Hematopoietic multipotent progenitor cell treated with erythropoietin and hydrocortisone succinate and interleukin-3 and kit ligand, for 8 days (in vitro differentiated cells): ENCODE measurements at places on chromosomes 3 and 15.

GRCh38 chr3:140434261-140434905 lies 243.5 kb upstream of the TRIM42 start:
- no peak for DNase-seq

- DNase-seq: peak; percentile 72
Measured at GRCh38 chr3:122577409-122578031, at the start of gene PARP15. Gene PARP15, plus strand, starts transcription at chr3:122577650. Its CDS starts 18 bp downstream, at chr3:122577668.

DNA sequence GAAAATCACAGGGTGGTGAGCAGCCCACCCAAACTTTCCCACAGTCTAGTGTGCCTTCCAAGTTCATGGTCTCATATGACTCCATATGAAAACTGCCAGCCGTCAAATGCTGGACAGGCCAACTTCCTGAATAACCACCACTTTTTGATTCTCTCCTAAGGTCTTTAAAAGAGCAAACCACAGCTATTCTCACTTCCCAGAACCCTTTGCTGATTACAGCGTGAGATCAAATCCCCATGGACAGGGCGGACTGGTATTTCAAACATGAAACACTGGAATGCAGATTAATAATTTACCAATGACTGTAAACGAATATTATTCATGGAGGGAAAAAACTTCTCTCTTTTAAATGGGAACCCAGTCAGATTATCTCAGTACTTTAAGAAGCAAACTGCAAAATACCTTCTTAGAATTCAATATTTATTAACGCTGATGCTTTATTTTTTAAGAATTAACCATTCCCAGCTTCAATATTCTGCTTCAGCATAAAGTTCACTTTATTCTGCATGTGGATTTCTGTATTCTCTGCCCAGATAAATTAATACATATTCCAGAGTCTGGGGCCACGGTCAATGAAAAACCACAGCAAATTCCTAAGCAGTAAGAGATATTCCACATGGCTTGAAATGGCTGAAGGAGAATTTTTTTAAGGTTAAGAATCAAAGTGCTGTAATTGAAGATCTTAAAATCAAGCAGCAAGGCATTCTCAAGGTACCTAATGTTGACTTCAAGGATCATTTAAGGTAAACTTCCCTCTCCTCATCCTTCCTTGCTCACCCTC lies 42.9 kb downstream of the MYO1E start:
- no peak for DNase-seq

- no peak for DNase-seq
Measured at GRCh38 chr3:44999782-45000181, 23.7 kb downstream of the EXOSC7 start.

DNA sequence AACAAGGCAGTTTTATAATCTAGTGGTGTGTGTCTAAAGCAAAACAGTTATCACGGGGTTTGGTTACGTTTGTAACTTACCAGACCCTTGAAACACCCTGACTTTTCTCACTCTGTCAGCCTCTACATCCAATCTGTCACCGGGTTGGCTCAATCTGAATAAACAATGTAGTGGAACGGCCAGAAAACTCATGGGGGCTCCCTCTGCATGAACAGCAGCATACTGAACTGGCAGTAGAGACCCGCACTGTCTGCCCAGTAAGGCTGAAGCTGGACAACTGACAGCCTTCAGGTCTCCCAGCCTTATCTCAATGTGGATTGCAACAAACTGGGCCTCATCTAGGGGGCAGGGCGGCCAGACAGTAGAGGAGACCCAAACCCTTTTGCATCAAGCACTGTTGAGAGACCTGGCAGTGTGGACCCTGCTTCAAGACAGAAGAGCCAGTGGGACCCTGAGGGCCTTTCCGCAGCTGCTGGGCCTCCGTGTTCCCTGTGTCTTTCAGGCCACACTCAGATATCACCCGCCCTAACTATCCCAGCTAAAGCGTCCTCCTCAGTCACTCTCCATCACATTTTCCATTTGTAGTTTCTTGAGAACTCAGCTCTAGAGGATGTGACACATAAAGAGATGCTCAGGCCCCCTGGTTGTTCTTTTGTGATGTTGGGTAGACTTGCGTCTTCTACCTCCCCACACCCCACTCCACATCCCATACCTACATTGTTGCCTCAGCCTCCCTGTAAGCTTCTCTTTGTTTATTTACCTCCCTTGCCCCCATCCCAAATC lies 181.2 kb upstream of the NR2E3 start:
- no peak for DNase-seq

DNA sequence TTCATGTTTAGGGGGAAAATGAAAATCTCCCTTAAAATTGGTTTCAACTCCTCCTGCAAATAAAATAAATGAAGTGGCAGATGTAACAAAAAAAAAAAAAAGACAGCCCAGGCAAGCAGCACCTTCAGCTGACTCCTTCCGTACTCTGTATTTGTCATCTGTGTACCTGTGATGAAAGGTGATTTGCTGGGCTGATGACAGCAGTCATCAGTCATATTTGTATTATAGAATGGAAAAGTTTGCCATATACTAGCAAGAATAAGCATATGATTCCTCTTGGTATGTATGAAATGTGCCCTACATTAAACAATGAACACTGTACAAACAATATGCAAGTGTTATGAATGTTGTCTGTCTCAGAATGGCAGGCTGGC lies 44.1 kb upstream of the WWTR1 start:
- no peak for DNase-seq

DNA sequence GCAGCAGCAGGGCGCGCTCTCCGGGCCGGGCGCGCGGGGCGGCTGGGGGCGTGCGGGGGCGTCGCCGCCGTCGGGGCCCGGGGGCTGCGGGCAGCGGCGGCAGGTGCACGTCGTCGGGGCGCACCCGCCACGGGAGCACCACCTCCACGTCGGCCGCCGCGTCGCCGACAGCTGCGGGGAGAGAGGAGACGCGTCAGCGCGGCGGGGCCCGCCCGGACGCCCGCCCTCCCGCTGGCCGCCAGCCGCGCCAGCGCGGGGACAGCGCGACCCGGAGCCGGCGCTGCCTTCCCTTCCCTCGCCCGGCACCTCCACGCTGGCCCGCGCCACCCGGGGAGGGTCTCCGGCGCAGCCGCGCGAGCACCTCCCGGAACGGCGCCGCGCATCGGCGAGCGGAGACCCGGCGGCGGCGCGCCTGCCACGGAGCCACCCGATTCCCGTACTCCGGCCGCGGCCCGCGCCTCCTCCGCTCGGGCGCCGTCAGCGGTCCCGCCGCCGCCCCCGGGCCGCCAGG lies 481 bp downstream of the ADAMTS17 start:
- no peak for DNase-seq

- peak; percentile 55 for DNase-seq
Measured at GRCh38 chr15:63218100-63218808, 28.8 kb downstream of the RAB8B start.

DNA sequence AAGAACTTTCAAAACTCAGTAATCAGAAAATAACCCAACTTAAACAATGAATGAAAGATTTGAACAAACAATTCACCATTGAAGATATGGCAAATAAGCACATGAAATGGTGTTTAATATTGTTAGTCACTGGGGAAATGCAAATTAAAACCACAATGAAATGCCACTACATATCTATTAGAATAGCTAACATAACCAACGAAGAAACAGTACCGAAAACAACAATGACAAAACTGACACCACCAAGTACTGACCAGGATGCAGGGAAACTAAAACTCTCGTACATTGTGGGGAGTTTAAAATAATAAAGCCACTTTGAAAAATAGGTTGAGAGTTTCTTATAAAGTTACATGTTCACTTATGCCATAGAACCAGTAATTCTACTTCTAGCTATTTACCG lies 69.1 kb downstream of the KBTBD8 start:
- DNase-seq: no peak

- peak; percentile 18 for DNase-seq
Measured at GRCh38 chr3:187368251-187369088, at the start of gene RTP4. Gene RTP4, plus strand, starts transcription at chr3:187368385. Its CDS starts 57 bp downstream, at chr3:187368442.

DNA sequence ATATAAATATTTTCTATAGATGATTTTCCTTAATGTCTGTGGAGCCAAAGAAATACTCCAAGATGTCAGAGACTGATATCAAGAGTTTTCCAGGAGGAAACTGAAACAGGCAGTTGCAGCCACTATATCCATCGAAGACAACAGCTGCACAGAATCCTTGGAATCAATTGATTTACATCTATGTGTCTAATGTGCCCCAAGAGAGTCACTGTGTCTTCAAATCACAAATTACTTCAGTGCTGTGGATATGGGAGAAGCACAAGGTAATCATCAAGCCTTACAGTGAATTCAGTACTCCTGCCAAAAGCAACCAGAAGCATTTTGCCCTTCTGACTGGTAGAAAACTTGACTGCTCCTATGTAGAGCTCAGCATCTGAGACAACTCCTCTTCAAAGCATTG lies 51.1 kb downstream of the CPNE4 start:
- no peak for DNase-seq

- no peak for DNase-seq
Measured at GRCh38 chr3:104960579-104960978, 406.1 kb upstream of the ALCAM start.

DNA sequence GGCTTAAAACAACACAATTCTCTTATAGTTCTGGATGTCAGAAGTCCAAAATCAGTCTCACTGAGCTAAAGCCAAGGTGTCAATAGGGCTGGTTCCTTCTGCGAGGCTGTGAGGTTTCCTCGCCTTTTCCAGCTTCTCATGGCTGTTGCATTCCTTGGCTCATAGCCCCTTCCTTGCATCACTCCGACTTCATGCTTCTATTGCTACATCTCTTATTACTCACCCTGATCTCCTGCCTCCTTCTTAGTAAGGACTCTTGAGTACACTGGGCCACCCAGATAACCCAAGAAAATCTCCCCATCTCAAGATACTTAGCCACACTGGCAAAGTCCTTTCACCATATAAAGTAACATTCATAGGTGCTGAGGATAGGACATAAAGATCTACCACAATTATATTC lies 193.9 kb downstream of the ADAMTS17 start:
- no peak for DNase-seq

GRCh38 chr3:195701042-195701915 lies 19.5 kb upstream of the MUC20 start:
- DNase-seq: peak; percentile 2

DNA sequence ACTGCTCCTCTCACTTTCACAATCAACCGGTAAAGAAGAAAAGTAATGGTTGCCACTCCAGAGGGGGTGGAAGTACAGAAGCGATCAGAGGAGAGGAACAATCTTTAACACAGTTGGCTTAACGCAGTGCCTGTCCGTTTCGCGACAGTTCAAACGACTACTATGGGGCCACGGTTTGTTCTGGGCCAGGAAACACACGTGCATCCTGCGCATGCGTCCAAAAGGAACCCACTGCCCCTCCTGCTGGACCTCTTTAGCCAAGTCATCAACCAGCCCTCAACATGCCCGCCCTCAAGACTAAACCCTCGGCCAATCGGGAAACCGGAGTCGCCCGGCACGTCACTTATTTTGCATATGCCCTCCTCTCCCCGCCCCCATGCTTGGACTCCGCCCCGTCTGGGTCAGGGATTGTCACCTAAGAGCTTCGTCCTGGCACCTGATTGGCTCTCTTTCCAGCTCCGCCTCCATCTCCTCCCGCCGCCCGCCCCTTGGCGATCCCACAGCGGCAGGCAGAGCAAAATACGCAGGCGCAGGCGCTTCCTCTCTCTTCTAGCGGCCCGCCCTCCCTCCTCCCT lies 345 bp upstream of the CDV3 start:
- DNase-seq: peak; percentile 100

DNA sequence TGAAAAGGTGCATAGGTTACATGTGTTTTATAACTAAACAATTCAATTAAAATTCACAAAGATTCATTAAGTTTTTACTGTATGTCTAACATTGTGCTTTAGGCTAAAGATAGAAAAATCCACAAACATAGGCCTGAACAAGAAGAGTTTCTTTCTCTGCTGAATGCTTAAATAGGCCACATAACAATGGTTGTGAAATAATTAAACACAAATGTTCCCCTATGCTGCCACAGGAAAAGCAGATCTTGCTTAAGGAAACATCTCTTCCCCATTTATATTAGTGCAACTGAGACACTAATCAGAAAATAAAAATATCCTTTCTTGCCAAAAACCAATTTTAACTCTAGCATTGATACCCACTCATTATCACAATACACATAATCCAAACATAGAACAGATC lies 725.4 kb upstream of the DPPA4 start:
- DNase-seq: no peak

DNA sequence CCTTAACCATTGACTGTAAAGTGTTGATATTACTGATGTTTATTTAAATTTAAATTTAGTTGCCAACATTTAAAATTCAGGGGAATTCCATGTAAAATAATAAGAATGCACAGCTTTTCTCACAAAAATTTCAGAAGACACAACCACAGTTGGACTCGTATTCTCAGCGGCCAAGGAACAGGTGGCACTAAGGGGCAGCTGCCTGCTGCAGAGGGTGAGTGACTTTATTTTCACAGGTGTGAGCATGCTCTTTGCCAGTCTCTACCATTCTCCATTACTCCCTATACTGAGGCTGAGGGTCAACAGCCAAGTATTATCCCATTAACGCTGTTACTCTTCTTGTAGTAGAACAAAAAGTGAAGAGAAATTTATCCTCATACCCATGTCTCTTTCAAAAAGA lies 92.1 kb upstream of the GADL1 start:
- no peak for DNase-seq

DNA sequence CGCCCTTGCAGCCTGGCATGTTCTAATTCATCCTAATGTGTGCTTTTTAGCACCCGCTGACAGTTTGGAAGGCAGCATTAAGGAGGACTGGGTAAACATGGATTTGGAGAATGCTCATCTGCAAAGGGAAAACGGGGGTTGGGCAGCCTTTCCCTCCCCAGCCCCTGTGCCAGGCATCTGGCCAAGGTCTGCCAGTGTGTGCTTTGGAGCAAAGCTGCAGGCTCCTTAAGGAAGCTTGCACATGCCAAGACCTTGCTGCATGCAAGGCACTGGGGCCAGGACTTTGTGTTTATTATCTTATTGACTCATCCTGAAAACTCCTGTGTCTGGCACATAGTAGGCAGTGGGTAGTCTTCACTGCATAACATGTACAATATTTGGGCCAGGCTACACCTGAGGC lies 20.1 kb downstream of the FAM3D start:
- no peak for DNase-seq

DNA sequence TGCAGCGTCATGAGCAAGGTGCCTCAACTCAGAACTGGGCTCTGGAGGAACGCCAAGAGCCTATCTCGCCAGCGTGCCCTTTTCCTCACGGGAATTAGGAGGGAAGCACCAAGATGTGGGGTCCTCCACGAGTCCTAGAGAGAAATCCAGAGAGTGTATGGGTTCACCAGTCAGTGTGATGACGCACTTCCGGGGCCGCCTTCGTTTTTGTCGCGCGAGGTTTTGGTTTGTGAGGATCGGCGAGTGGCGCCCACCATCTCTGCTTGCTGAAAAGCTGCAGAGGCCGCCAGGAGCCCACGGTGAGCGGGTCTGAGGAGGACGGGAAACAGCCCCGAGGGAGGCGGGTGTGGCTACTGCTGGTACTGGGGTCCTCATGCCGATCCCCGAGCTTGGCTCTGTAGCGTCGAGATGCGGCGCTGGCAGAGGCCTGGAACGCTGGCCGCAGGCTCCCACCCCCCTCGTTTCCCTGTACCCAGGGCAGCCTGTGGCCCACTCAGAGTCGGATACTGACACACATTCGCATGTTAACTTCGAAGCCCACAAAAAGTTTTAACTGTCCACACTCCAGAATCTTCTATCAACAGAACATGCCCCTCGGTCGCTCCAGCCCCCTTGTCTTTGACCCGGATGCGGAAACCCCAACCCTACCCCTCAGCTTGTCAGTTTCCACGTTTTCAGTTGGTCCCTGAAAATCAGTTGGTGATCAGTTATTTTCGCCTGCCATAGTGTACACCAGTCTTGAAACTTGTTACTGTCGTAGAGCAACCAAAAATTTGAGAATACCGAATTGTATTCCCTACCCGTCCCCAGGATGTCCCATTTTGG lies 30.4 kb downstream of the ZNF662 start:
- no peak for DNase-seq

- no peak for DNase-seq
Measured at GRCh38 chr15:76282465-76282864, 28.8 kb downstream of the ETFA start.
